ENCODE measurements at places on chromosomes 4 and X.
A peak's percentile ranks its signal among the peaks of the same experiment; 100 is the strongest.

GRCh38 chrX:68789966-68790365 lies 38.9 kb upstream of the EFNB1 start:
- DNase-seq = no peak

GRCh38 chr4:15894921-15895916 lies 43.3 kb downstream of the FGFBP1 start:
- DNase-seq = no peak

DNA sequence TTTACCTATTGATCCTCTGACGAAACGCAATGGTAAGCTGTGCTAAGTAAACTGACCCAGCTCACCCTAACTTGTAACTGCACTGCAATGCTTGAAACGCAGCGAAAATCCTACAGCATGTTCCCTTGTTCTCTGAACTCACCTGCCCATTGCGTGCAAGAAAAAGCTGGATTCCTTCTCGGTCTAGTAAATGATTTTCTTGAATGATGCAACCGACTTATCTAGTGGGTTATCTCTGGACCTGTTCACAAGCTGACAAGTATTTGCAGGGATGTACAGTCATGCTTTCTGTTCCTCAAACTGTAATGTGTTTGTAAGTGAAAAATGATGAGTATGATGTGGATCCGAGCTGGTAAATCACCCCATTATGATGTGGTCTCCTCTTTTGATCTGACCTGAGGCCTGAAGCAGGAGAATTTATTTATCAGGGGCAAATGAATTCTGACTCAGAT lies 140.1 kb downstream of the BTC start:
- DNase-seq = no peak

DNA sequence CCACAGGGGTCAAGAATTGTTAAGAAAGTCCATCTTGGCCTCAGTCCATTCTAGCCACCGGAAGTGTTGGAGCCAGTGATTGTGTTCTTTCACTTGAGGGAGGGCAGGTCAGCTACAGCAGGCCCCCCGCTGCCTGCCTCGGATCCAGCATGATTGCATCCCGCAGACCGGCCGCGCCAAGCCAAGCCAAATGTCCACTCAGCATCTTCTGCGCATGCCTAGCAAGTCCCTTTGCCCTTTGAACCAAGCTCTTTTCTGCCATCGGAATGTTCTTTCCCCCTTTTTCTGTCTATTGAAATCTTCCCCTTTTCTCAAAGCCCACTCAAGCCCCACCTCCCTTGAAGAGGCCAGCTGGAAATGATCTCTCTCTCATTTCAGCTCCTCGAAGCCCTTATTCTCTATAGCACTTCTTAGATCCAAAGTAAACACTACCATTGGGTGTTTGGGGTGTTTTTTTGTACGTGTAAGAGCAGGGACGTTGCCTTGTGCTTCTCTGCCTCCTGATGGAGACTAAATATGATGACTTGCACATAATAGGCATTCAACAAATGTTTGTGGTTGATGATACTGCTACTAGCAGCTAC lies 147.8 kb upstream of the BCOR start:
- DNase-seq = no peak

GRCh38 chr4:15163284-15163645 lies 161.0 kb downstream of the CPEB2 start:
- no peak for DNase-seq

- DNase-seq = no peak
Measured at GRCh38 chrX:47245156-47245555, 12.3 kb downstream of the USP11 start.

- no peak for DNase-seq
Measured at GRCh38 chrX:34619920-34620319, 37.2 kb downstream of the TMEM47 start.

- DNase-seq = no peak
Measured at GRCh38 chrX:119151051-119151380, 23.4 kb upstream of the KIAA1210 start.

- DNase-seq = no peak
Measured at GRCh38 chr4:144179152-144179739, 38.7 kb upstream of the GYPA start.

DNA sequence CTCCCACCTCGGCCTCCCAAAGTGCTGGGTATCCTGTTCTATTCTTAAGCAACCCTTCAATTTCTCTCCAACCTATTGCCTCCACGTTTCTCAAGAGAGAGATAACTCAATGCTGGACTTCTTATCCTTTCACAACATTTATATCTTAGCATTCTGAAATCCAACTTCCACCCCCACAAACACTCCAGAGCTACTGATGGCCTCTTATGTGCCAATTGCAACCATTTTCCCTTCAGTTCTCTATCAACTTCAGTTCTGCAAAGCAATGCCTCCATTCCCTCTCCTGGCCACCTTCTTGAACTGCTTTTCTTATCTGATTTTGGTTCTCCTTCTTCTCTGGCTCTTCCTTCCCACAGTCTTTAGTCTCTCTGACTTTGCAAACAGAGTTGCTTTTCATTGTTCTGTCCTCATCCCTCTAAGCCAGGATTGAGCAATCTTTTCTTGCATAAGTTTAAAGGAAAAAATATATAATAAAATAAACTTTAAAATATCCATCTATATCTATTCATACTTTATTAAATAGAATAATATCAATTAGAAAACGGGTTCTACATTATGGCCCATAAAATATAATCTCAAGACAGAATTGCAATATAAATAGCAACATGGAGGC lies 3.6 kb upstream of the STBD1 start:
- DNase-seq = no peak

DNA sequence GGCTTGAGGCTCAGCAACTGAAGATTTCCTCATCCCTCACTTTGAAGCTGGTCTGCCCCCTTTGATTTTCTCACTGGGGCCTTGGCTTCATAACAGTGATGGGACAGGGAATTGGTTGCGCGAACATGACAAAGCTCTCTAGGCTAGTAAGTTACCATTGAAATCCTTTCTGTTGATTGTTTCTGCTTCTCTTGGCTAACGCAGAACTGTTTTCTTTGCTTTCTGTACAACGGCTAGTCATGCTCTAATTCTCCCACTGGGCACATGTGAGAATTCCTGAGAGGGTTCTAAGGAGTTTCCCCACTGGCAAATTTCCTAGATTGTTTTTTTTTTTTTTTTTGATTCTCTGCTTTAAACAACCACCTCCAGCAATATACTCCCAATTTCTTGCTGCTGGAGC lies 738.6 kb downstream of the PCDH7 start:
- no peak for DNase-seq

GRCh38 chrX:53088136-53088974 lies 5.6 kb upstream of the KANTR start:
- no peak for DNase-seq

- no peak for DNase-seq
Measured at GRCh38 chr4:36164900-36165630, 79.2 kb downstream of the ARAP2 start.

- DNase-seq = no peak
Measured at GRCh38 chr4:41106081-41106480, 108.3 kb downstream of the APBB2 start.

DNA sequence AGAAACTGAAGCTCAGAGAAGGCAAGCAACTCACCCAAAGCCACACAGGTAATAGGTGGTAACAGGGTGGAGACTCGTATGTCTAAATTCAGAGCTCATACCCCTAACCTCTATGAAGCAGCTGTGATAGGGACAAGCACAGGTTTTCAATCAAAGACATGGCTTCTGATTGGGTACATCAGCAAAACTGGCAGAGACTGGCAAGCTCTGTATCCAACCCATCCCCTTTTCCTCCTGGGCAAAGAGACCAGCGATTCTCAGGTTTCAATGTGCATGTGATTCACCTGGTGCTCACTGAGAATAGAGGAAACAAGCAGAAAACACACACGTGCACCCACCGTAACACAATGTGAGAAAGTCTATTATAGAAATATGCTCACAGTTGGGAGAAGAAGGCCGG lies 153.0 kb downstream of the SMIM20 start:
- DNase-seq = no peak

DNA sequence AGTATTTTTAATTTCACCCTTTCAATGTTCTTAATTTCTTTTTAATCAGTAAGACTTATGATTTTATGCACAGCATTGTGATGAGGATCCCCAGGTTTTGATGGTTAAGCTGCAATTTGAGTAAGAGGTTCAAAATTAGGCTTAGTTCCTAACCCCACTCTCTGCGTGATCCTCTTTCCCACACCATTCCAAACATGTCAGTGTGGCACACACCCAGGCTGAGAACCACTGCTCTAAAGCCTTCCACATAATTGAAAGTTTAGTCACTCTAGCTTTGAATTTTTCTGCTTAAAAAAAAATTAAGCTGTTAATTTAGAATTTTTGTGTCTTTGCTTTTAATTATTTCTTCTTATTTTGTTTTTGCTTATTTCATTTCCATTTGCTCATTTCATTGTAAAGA lies 68.8 kb upstream of the SLC7A11 start:
- no peak for DNase-seq

- DNase-seq = no peak
Measured at GRCh38 chr4:98624642-98625041, 33.8 kb downstream of the TSPAN5 start.

GRCh38 chrX:14427614-14428013 lies 101.7 kb upstream of the GLRA2 start:
- DNase-seq = no peak

DNA sequence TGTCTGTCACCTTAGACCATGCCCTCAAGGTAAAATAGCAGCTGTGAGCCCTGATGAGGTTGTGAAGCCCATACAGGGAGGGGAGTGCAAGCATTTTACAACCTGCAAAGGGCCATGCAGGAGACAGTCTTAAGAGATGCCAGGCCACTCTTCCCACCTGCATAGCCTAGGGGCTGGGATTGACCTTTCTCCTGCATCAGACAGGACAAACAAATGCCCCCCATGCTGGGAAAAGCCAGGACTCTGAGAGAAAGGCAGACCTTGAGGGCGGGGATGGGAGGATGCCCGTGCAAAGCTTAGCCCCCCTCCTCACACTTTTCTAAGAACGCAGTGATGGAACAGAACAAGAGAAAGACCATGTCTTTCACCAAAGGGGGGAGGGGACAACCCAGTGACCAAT lies 137.9 kb upstream of the MAMLD1 start:
- DNase-seq = no peak

GRCh38 chr4:39569209-39569608 lies 42.0 kb upstream of the UGDH start:
- DNase-seq = no peak

DNA sequence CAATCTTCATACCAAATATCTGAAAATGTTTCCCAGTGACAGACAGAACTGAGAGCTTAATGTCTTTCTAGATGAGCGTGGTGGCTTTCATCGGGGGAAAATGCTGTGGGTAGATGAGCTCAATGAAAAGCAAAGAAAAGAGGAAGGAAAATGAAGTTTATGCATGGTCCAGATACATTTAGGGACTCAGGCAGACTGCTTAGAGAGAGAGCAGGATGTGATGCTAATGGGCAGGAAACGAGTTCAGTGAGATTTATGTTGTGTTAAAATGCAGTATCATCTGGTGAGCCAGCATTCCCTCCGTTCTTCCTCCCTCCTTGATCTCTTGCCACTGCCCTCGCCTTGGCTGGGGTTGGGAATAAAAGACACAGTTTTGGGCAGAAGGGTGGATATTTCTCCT lies 229.2 kb downstream of the GBA3 start:
- no peak for DNase-seq

GRCh38 chrX:150573106-150573505 lies 4.7 kb downstream of the MTM1 start:
- DNase-seq = no peak

DNA sequence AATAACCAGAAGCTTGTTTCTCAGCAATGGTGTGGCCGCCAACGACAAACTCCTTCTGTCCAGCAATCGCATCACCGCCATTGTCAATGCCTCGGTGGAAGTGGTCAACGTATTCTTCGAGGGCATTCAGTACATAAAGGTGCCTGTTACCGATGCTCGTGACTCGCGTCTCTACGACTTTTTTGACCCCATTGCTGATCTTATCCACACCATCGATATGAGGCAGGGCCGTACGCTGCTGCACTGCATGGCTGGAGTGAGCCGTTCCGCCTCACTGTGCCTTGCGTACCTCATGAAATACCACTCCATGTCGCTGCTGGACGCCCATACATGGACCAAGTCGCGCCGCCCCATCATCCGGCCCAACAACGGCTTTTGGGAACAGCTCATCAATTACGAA lies 383 bp downstream of the DUSP21 start:
- DNase-seq = no peak

GRCh38 chr4:82043809-82044137 lies 330.0 kb downstream of the HNRNPD start:
- DNase-seq = no peak

- DNase-seq = peak; percentile 21
Measured at GRCh38 chr4:92387459-92388069, 83.8 kb downstream of the GRID2 start.

DNA sequence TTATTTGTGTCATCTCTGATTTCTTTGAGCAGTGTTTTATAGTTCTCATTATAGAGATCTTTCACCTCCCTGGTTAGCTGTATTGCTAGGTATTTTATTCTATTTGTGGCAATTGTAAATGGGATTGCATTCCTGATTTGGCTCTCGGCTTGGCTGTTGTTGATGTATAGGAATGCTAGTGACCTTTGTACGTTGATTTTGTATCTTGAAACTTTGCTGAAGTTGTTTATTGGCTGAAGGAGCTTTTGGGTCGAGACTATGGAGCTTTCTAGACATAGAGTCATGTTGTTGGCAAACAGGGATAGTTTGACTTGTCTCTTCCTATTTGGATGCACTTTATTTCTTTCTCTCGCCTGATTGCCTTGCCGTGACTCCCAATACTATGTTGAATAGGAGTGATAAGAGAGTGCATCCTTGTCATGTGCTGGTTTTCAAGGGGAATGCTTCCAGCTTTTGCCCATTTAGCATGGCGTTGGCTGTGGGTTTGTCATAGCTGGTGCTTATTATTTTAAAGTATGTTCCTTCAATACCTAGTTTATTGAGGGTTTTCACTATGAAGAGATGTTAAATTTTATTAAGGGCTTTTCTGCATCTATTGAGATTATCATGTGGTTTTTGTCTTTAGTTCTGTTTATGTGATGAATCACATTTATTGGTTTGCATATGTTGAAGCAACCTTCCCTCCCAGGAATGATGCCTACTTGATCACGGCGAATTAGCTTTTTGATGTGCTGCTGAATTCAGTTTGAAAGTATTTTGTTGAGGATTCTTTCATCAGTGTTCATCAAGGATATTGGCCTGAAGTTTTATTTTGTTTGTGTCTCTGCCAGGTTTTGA lies 72.7 kb upstream of the BOD1L1 start:
- no peak for DNase-seq

GRCh38 chr4:6529021-6529420 lies 46.0 kb upstream of the MAN2B2 start:
- no peak for DNase-seq

- DNase-seq = no peak
Measured at GRCh38 chr4:176438401-176438800, 118.6 kb downstream of the SPCS3 start.

DNA sequence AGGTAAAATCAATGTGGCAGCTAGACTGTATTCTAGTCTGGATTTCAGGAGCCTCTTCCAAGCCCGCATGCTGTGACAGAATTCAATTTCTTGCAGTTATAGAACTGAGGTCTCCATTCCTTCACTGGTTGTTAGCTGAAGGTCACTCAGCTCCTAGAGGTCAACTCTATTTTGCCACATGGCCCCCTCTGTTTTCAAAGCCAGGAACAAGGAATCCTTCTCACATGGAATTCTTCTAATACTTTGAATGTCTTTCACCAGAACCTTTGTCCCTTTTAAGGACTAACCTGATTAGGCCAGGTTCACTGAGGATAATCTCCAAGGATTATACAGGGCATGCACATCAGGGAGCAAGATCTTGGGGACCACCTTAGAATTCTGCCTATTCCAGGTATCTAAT lies 23.4 kb upstream of the MMRN1 start:
- DNase-seq = no peak

GRCh38 chrX:107447642-107448041 lies 1.8 kb upstream of the FRMPD3 start:
- no peak for DNase-seq

Measured in urothelium cell line (cell line).